CD4-positive, alpha-beta T cell treated with Interleukin-1 beta for 1 hour (primary cell): ENCODE measurements at places on chromosomes 5 and 9.

DNA sequence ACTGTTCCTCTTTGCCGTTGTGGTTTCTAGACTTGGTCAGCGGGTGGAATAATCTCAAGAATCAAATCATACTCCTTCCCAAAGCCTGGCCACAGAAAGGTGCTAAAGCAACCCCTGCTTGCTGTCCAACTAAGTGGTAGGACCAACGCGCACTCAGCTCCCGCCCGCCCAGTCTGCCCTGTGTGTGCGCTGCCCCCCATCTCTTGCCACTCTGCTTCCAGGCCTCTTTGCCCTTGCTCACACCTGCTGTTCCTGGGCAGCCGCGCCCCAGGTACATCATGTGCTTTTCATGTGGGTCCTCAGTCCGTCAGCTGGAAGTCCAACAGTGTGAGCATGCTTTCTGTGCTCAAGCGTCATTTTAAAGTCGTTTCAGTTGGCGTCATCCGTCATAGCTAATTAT lies 65.5 kb downstream of the SYK start:
- no peak for DNase-seq

DNA sequence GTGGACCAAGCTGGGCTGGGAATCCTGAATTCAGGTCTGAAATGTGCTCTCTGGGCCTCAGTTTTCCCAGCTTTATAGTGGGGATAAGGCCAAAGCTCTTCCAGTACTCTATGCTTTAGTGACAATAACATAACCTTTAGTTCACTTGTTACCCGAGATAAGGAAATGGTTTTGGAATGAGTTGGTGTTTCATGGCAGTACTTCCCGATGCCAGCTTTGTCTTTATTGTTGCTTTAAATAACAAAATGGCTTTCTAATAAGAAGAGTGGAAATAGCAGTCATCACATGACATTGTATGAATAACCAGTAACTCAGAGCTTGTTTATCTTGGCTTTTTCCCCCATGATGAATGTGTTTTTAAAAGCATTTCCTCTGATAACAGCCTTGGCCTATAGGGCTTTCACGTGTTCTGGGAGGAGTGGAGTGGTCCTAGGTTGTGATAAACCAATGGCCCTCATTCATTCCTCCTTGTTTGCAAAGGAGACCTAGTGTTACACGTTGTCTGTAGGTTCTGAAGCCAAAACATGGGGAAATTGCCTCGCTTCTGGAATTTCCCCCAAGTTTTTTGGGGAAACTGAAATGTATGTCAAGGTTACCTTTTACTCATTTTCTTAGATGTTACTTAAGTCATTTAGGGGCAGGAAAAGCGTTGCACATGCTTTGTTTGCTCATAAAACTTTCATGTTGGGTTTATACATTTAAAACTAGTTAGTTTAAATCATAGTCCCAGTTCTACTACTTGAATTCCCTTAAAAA lies 53.7 kb downstream of the ZNF618 start:
- DNase-seq = no peak

- DNase-seq = no peak
These were observed 55.8 kb downstream of the NUP214 start for GRCh38 chr9:131181091-131181681.

GRCh38 chr5:8550921-8551320 lies 682.0 kb downstream of the MTRR start:
- DNase-seq = no peak

DNA sequence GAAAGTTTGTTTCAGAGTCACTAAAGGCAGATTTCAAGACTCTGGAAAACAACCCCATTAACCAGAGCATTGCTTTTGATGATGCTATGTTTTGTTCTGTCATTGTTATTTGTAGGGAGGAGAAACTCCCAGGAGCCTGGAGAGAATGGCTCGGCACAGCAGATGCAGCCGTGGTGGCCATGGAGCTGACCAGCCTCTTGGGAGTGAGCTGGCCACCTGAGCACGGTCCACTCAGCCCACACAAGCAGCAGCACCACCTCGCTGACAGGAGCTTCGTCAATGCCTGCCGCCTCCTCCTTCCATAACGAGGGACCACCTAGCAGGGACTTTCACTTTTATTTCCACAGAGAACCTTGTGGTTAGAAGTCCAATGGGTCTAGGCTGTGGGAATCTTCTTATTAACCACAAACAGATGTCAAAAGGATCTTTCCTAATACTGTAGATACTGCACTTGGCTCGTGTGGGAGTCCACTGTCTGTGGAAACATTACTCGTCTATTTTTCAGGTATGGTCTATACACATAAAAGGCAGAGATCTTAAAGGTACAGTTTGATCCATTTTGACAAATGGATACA lies 21.0 kb upstream of the SMIM32 start:
- DNase-seq = no peak

- peak; percentile 51 for DNase-seq
These were observed 5.4 kb upstream of the TIFAB start for GRCh38 chr5:135457424-135458071.

DNA sequence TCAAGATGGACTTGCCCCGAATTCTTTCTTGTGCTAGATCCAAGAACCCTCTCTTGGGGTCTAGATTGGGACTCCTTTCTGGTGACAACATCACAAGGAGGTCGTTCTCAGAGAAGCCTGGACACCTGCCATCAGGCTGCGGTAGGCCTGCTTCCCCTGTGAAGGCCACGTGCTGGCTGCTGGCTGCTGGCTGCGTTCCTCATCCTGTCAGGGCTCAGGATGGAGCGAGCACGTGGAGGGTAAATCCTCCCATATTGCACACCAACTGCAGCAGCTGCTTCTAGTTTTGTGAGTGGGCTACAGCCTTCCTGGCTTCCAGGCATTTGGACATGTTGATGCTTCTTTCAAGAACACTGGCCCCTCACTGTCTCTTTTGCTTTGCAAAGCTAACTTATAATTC lies 95.6 kb downstream of the HSPA4 start:
- no peak for DNase-seq

GRCh38 chr5:133565993-133566392 lies 46.3 kb downstream of the FSTL4 start:
- no peak for DNase-seq

- DNase-seq = no peak
These were observed 57.3 kb upstream of the SLC28A3 start for GRCh38 chr9:84397822-84398221.

- no peak for DNase-seq
These were observed 203.3 kb downstream of the FOXD4L6 start for GRCh38 chr9:40925149-40925548.

DNA sequence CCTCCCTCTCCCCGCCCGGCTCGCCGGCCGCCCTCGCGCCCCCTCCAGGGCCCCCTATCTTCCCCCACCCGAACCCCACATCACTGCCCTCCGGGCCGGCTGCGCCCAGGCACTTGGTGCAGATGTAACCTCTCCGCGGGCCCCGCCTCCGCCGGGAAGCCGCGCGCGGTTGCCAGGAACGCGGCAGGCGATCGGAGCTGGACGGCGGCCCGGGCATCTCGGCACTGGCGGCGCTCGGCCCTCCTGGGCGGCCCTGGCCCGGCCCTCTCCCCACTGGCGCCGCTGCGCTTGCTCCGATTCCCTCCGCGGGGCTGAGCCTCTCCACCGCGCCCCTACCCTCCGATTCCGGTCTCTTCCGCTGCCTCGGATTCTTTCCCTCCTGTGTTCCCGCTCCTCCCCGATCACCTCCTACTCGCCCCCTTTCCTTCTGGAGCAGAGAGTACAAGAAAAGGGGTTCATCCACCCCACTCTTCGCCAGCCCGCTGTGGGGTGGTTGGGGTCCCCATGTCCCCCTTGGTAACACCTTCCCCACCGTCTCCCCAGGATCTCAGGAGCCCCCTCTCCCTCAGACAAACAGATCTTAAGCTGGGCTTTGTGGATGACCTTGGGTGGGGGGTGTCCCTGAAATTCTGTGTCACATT lies 70.6 kb downstream of the C9orf50 start:
- DNase-seq = no peak

- no peak for DNase-seq
These were observed 356.5 kb downstream of the CDH12 start for GRCh38 chr5:22496666-22497065.

GRCh38 chr9:134782921-134783698 lies 97.5 kb upstream of the FCN2 start:
- no peak for DNase-seq

- peak; percentile 50 for DNase-seq
These were observed 18.4 kb upstream of the F2RL2 start for GRCh38 chr5:76641514-76642120.

GRCh38 chr5:94699562-94699961 lies 81.1 kb downstream of the SLF1 start:
- no peak for DNase-seq
